GM12892 (cell line): ENCODE measurements at places on chromosomes 16 and 17.
A peak's percentile ranks its signal among the peaks of the same experiment; 100 is the strongest.

DNA sequence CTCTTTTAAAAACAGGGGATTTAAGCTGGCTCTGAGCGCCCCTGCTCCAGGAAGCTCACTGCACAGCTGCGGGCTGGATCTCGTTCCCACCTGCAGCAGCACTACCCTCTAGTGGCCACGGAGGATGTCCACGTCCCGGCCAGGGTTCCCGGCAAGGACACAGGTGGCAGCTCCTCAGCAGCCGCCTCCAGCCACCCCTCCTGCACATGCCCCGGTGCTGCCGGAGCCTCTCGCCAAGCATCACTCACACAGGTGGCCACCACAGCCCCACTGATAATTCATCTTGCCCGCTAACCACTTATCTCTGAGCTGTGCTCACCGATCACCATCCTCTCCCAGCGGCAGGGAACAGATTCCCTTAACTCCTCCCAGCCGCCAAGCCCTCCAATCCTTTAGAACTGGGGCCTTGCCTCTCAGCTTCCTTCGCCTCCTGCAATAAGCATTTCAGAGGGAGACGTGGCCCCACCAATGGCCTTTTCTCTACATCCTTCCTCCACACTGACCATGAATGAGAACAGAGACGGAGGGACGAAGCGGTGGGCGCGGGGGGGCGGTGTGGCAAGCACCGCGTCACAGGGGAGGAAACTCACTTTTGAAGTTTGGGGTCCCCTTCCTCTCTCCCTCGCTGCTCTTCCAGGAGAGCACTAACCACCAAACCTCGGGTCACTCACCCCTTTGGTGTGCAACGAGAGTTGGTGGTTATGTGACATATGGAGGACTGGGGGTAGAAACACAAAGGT lies 222.1 kb downstream of the RBFOX3 start:
- DNase-seq = peak; percentile 75

GRCh38 chr17:77445760-77446532 lies 305.2 kb downstream of the SEC14L1 start:
- no peak for DNase-seq

GRCh38 chr17:72839131-72839725 lies 253.3 kb downstream of the SLC39A11 start:
- no peak for DNase-seq

- no peak for DNase-seq
Measured at GRCh38 chr16:11597235-11598095, 10.7 kb upstream of the LITAF start.

DNA sequence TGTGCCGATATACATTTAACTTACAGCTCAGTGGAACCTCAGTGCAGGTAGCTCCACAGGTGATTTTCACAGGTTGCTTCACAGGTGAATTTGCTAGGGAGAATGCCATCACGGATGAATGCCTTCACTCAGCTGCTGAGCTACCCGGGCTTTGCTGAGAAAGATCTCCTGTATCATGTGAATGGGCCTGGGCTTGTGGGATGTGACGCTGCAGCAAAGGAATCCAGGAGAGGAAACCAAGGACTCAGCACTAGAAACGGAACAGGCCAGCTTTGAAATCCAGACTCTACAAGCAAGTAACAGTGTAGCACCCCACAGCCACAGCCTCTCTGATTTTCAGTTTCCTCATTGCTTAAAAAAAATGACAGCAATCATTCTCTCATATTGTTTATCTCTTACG lies 271.4 kb upstream of the MAF start:
- no peak for DNase-seq

GRCh38 chr17:18247613-18248001 lies 10.9 kb downstream of the FLII start:
- no peak for DNase-seq

DNA sequence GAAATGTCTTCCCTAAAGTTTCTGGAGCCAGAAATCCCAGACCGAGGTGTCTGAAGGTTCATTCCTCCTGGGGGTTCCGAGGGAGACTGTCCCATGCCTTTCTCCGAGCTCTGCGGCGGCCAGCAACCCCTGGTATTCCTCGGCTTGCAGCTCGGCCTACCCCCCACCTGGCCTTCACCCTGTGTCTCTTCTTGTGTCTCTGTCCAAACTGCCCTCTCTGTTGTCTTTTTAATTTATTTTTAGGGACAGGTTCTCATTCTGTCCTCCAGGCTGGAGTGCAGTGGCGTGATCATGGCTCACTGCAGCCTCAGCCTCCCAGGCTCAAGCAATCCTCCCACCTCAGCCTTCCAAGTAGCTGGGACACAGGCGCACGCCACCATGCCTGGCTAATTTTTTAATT lies 211.7 kb downstream of the SEC14L1 start:
- no peak for DNase-seq

DNA sequence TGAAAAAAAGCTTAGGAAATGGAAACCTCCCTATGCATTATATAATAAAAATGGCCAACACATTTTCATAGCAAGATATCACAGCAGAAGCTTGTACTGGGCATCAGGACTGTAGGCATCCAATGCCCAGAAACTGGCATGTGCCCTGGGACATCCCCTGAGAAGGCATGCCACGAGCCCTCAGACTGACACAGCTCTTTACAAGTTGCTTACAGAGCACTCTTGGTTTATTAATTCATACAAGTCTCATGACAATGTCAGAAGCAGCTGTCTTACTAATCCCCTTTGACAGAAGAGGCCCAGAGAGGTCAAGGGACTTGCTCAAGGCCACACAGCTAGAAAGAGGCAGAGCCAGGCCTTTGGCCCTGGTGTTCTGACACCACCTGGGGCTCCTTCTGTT lies 5.6 kb upstream of the CCL2 start:
- DNase-seq = no peak

DNA sequence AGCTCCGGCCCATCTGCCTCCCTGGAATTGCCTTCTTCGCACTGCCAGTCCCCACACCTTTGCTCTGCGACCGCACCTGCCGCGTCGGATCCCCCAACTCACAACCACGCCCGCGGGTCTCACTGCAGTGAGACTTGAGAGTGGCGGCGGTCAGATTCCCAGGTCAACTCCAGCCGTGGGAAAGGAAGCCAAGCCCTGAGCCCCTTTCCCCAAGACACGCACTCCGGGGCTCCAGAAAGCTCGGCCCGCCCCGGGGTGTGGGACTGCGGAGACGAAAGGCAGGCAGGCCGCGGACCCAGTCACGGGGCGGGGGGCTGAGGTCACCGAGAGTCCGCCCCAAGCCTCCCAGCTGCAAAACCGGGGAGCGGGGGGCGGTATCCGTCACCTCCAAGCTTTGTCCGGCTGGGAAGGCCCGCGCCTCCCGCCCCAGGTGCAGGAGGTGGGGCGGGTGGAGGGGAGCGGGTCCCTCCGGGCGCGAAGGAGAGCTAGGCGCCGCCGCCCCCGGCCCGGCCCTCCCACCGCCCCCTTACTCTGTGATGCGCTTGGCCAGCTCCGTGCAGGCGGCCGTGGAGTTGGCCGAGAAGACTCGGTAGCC lies 615 bp downstream of the PRPSAP1 start:
- DNase-seq = peak; percentile 70

- DNase-seq = no peak
Measured at GRCh38 chr16:2497695-2498484, 15.9 kb upstream of the ATP6V0C start.

DNA sequence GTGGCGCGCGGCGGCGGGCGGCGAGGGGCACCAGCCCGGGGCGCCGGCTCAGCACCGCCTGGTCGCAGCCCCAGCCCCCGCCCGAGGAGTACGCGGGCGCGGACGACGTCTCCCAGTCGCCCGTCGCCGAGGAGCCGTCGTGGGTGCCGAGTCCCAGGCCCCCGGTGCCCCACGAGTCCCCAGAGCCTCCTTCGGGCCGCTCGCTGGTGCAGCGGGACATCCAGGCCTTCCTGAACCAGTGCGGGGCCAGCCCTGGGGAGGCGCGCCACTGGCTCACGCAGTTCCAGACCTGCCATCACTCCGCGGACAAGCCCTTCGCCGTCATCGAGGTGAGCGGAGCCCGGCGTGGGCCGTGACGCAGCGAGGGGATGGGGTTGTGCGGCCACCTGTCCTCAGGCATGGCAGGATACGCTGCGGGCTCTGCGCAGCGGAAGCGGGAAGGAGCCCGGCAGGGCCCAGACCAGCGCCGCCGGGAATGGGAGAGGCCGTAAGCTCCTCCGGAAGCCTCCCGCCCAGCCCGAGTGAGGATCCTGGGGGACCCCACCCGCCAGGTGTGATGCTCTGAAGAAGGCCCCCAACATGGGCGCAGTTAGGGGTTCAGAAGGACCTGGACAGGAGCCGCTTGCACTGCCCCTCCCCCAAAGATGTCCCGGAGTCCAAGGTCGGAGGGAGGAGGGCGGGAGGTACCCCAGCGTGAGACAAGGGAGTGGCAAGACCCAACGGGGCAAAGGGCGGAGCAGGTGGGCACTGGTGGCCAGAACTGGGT lies 522 bp downstream of the NAGS start:
- no peak for DNase-seq

- DNase-seq = no peak
Measured at GRCh38 chr17:1089915-1090314, 89.9 kb downstream of the ABR start.

DNA sequence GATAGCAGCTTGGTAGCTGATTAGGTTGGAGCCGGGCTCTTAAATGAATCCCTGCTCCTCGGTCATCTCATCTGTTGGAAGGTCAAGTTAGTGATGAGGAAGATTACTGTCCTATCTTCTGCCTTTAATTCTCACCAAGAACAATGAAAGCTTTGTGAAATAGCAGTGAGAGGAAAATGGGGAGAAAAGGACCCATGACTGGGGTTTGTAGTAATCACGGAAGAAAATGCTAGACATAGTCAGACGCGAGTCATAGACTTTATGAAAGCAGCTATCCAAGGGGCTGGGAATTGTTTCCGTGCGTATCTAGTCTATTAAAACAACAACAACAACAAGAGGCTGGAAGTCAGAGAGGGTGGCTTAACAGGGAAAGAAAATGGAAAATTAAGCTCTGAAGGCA lies 18.3 kb downstream of the PIK3R5 start:
- no peak for DNase-seq

- no peak for DNase-seq
Measured at GRCh38 chr17:45997624-45998023, 1.4 kb upstream of the STH start.

DNA sequence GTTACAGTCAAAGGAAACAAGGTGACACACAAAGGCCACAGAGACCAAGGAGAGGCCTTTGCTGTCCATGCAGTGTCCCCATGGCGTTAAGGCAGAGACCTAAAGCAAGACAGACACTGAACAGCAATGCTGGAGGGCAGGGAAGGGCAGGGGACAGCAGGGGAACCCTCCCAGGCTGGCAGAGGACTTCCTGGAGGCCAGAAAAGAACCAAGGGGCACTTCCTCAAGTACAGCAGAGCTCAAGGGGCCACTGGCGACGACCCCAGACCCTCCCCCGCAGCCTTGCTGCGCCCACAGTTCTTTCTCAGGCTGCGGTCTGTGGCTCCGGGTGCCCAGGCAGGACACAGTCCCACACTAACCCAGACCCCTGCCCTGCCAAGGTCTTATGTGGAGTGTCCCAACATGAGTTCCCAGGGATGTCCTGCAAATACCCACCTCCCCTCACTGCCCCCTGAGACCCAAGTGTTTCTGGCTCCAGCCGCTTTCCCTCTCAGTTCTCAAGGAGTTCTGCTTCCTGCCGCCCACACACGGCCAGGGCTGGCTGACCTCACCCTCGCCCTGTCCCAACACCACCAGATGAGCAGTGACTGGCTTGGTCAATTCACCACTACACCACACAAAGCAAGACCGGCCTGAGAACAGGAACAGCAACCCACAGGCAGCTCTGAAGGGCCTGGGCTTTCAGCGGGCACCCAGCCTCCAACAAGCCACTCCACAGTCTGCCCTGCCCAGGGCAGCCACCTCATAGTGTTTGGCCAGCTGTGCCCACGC lies 4.2 kb downstream of the CLCN7 start:
- DNase-seq = no peak

DNA sequence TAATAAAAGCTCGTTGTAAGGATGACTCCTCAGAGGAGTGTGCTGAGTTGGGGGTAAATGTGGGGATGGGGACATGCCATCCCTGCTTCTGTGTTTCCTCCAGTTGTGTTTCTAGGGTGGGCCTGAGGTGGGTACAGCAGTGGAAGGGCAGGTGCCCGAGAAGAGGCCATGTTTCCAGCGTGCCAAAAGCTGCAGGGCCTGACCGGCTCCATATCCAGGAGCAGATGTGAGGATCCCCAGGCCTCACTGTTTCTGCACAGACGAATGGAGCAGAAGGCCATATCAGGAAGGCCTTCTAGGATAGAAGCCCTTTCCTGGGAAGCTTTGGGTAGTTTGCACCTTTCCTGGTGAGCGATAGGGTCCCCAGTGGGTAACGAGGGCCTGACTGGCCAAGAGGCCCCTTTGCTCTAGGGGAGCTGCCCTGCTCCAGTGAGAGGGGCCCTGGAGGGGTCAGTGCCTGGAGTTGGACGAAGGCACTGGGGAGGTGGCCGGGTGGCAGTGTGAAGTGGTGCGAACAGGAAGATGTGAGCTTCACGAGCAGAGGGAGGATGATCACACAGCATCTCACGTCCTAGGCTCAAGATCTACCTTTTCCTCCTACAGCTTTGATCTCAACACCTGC lies 62.9 kb downstream of the SHISA6 start:
- no peak for DNase-seq

- no peak for DNase-seq
Measured at GRCh38 chr16:49340466-49340865, 33.1 kb upstream of the C16orf78 start.

- DNase-seq = no peak
Measured at GRCh38 chr17:11924076-11924475, 73.2 kb downstream of the ZNF18 start.
